ENCODE measurements at places on chromosomes 4 and X.

DNA sequence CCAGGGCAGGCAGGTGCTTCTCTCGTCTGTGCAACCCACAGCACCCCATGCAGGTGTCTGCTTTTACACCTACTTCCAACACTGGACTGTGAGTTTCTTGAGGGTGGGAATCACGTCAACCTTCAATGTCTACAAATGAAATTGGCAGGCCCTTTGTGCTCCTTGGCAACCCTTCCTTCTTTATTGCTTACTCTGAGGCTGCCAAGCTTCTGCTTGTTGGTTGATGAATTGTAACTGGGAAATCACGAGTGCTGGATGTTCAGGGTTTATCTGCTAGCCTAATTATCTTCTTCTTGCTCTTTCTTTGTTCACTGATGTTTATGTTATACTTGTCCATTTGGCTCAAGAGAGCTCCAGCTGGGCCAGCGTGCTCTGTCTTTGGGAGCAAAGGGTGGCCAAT lies 2.5 kb upstream of the DGAT2L6 start:
- H3K4me3 ChIP-seq, result no peak overlapping the region
- no peak overlapping the region for H3K27ac ChIP-seq
- no peaks in the 10 kb centered on the region for H3K36me3 ChIP-seq
- H3K27me3 ChIP-seq, result no peaks in the 10 kb centered on the region
- no peak for DNase-seq

DNA sequence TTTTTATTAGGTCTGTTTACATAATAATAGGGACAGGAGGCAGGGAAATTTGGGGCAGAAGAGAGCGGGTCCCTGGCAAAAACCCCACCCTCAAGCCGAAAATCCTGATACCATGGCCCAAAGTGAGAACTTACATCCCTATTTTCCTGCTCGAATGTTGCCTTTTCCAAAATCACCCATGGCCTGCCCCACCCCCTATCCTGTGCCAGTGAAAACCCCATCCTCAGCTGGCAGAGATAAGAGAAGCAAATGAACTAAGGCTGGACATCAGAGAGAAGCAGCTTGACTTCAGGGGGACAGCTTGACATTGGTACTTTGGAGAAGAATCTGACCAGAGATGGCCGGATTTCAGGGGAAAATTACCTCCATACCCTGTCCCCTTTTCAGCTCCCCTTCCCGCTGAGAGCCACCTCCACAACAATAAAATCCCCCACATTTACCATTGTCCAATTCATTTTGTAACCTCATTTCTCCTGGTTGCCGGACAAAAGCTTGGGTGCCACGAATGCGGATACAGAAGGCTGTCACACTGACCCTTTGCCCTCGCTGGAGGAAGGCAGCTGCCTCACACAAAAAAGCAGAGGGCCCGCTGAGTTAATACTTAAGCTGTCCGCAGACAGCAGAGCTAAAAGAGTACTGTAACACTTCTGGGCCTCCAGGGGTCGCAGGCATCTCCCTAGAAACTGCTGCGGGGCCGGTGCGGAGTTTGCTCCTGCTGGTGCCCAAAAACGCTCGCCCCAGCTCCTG lies 196.2 kb downstream of the SNCA start:
- no peaks in the 10 kb centered on the region for H3K4me1 ChIP-seq
- no peak for DNase-seq
- H3K27ac ChIP-seq, result no peak overlapping the region
- H3K4me3 ChIP-seq, result no peak overlapping the region

DNA sequence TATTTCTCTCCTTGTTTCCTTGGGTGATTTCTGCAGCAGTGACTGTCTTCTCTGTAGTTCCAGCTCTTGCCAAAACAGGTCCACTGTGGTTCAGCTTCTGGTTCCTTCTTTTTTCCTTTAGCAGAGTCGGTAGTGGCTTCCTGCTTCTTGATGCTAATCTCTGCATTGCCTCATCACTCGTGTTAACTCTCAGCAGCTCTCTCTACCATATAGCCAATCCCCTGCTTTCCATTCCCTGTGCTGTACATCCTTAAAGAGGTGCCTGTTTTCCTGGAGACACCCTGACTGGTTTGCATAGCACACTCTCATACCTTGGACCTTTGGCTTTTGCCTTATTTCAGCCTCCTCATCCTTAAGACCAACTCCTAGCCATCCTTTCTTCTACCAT lies 191.2 kb upstream of the LNX1 start:
- no peaks in the 10 kb centered on the region for H3K36me3 ChIP-seq
- H3K27ac ChIP-seq, result no peak overlapping the region
- DNase-seq, result no peak
- peaks cover 5% of the 10 kb centered on the region for H3K4me1 ChIP-seq
- H3K4me3 ChIP-seq, result no peak overlapping the region
- H3K27me3 ChIP-seq, result no peaks in the 10 kb centered on the region

- no peaks in the 10 kb centered on the region for H3K36me3 ChIP-seq
- peaks cover 5% of the 10 kb centered on the region for H3K4me1 ChIP-seq
- no peak overlapping the region for H3K27ac ChIP-seq
- H3K27me3 ChIP-seq, result no peaks in the 10 kb centered on the region
- DNase-seq, result no peak
These were observed 327.0 kb upstream of the ZFP42 start for GRCh38 chr4:187668526-187669082.

DNA sequence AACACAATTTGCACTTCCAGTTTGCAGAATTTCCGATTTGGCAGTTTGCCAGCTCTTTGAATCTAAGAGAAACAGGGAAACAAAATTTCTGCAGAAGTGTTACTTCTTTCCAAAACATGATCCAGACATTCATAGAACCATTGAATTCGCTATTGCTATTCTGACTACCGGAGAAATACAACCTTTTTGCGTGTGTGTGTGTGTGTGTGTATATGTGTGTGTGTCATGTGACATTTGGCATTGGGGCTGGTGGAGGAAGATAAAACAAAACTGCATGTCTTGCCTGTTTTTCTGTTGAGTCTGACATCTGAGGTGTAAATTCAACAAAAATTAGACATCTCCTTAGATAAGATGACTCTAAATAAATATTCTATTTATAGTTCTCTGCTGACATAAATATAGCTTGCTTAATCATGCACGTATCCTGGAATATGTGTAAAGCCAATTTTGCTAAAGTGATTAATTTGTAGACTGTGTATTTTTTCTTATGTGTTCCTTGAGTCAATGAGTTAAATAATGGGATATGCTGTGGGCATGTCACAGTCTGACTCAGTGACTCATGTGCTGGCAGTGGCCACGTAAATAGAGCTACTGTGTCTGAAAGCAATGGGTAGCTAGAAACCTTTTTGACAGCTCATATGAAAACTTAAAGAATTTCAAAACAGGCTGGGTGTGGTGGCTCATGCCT lies 98.9 kb downstream of the HPGD start:
- H3K4me1 ChIP-seq, result peaks cover 8% of the 10 kb centered on the region
- no peak overlapping the region for H3K27ac ChIP-seq
- no peaks in the 10 kb centered on the region for H3K36me3 ChIP-seq

- H3K27ac ChIP-seq, result no peak overlapping the region
- peaks cover 23% of the 10 kb centered on the region for H3K36me3 ChIP-seq
- no peak for DNase-seq
- H3K27me3 ChIP-seq, result no peaks in the 10 kb centered on the region
- no peaks in the 10 kb centered on the region for H3K4me1 ChIP-seq
These were observed 17.4 kb downstream of the DGKQ start for GRCh38 chr4:955931-956381.

DNA sequence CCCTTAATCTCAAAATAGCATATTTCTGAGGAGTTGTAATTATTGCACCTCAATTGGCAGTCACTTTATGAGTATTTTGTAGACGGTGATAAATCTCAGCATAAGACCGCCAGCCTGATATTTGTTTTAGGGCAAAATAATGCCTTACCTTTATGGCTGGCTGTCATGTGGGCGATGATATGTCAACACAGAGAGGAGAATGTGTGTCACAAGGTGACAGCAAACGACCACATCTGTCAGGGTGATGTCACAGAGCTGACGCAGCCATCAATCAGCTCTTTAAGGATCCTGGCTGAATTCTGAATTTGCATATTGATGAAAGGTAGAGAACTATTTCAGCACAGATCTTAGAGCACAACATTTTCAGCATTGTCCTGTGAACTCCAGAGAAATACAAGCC lies 209.7 kb downstream of the CEP135 start:
- no peaks in the 10 kb centered on the region for H3K4me1 ChIP-seq
- DNase-seq, result no peak
- H3K27ac ChIP-seq, result no peak overlapping the region
- no peaks in the 10 kb centered on the region for H3K27me3 ChIP-seq

- H3K36me3 ChIP-seq, result no peaks in the 10 kb centered on the region
- H3K4me1 ChIP-seq, result no peaks in the 10 kb centered on the region
- no peak overlapping the region for H3K4me3 ChIP-seq
- DNase-seq, result no peak
- no peaks in the 10 kb centered on the region for H3K27me3 ChIP-seq
These were observed 247.1 kb upstream of the ETNPPL start for GRCh38 chr4:109009909-109010308.

GRCh38 chr4:81454499-81454898 lies 17.2 kb downstream of the RASGEF1B start:
- no peak overlapping the region for H3K27ac ChIP-seq
- no peak overlapping the region for H3K4me3 ChIP-seq
- no peaks in the 10 kb centered on the region for H3K36me3 ChIP-seq
- no peaks in the 10 kb centered on the region for H3K4me1 ChIP-seq

DNA sequence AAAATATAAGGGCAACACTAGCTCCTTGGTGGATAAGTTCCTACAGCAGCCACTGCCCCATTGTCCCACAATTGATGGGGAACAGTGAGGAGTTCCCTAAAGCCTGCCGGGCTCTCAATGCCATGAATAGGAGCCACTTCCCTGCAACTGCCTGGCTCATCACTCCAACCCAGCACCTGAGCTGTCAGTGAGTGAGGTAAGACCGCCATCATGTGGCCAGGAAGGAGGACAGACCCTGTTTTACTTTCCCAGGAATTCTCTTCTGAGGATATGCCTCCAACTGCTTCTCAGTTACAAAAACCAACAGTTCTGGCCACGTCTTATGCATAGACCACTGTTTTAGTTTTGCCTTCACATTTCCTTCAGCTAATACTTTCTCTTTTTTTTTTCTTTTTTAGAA lies 45.5 kb downstream of the SRPX start:
- no peaks in the 10 kb centered on the region for H3K36me3 ChIP-seq
- no peak overlapping the region for H3K4me3 ChIP-seq
- no peaks in the 10 kb centered on the region for H3K27me3 ChIP-seq
- no peaks in the 10 kb centered on the region for H3K4me1 ChIP-seq

- peaks cover 8% of the 10 kb centered on the region for H3K4me1 ChIP-seq
- no peaks in the 10 kb centered on the region for H3K36me3 ChIP-seq
- no peak overlapping the region for H3K4me3 ChIP-seq
- H3K27me3 ChIP-seq, result no peaks in the 10 kb centered on the region
- H3K27ac ChIP-seq, result no peak overlapping the region
These were observed 73.6 kb upstream of the DHX15 start for GRCh38 chr4:24657768-24658617.

DNA sequence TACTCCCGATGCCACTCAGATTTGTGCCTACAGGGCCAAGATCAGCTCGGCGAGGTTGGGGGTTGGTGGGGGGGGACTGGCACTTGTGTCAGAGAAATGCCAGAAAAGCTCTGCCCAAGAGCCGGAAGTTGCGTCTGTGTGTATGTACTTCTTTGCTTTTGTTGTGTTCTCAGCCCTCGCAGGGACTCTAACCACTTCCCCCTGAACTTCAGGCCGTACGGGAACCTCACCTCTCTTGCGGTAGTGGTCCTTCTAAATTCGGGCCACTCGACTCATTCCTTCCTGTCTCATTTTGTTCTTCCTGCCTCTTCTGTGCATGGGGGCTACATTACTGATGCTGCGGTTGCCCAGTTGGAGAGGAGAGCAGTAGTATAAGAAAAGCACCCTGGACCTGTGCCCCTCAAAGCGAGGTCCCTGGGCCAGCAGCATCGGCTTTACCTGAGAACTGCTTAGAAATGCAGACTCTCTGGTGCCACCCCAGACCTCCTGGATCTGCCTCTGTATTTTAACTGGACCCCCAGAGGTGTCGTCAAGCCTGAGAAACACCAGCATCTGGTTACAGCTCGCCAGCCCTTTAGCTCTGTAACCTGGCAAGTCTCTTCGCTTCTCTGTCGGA lies 146.3 kb upstream of the RPS6KA3 start:
- no peaks in the 10 kb centered on the region for H3K4me1 ChIP-seq
- no peak for DNase-seq

DNA sequence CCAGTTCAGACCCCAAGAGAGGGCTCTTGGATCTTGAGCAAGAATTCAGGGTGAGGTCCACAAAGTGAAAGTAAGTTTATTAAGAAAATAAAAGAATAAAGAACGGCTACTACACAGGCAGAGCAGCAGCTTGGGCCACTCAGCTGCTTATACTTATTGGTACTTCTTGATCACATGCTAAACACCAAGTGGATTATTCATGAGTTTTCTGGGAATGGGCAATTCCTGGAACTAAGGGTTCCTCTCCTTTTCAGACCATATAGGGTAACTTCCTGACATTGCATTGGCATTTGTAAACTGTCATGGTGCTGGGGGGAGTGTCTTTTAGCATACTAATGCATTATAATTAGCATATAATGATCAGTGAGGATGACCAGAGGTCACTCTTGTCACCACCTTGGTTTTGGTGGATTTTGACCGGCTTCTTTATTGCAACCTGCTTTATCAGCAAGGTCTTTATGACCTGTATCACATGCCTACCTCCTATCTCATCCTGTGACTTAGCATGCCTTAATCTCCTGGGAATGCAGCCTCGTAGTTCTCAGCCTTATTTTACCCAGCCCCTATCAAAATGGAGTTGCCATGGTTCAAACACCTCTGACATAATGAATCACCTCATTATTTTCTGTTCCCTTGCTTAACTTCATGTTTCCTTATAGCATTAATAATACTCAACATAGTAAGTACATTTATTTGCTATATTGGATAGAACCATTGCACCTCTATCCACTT lies 476.3 kb downstream of the DTHD1 start:
- no peaks in the 10 kb centered on the region for H3K36me3 ChIP-seq
- no peaks in the 10 kb centered on the region for H3K4me1 ChIP-seq

GRCh38 chrX:1443496-1444075 lies 9.1 kb downstream of the ASMTL start:
- H3K4me3 ChIP-seq, result no peak overlapping the region
- DNase-seq, result peak; percentile 7
- peaks cover 9% of the 10 kb centered on the region for H3K36me3 ChIP-seq

DNA sequence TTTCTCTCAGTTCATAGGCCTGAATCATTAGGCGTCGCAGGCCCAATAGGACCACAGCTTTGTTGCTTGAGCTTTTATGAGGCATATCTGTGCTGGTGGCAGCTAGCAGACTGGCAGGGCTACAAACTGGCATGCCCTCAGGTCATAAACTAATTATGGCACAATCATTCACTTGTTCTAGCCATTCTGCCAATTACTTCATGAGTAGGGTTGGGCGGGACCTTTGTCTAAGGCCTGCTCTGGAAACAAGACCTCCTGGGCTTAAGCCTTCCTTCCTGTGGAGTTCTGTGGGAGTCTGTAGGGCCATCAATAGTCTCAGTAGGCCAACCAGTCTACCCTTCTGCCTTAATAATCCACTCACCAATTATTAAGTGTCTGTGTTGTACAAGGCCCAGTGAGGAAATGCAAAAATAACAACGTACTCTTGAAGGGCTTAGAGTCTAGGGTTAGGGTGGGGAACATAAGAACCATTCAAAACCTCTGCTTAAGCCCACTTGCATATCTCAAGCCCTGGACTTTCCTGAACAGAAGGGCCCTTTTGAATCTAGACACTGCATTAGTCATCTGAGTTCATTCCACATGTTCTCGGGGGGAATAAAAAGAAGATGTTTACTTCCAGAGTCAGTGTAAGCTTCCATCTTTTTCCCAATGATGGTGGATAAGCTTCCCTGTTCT lies 44.5 kb downstream of the SHROOM4 start:
- no peaks in the 10 kb centered on the region for H3K27me3 ChIP-seq
- DNase-seq, result no peak

- no peak for DNase-seq
- H3K27ac ChIP-seq, result no peak overlapping the region
These were observed 22.5 kb upstream of the GPR34 start for GRCh38 chrX:41666251-41666650.

- H3K4me1 ChIP-seq, result no peaks in the 10 kb centered on the region
- no peak overlapping the region for H3K27ac ChIP-seq
- H3K27me3 ChIP-seq, result no peaks in the 10 kb centered on the region
- H3K4me3 ChIP-seq, result no peak overlapping the region
These were observed 202.4 kb upstream of the PSAPL1 start for GRCh38 chr4:7637139-7637538.
